Stimulated activated CD4-positive, alpha-beta T cell treated with anti-CD3 and anti-CD28 coated beads, TNF-alpha, amount 100 ng/mL, for 48 hours (primary cell): ENCODE measurements at places on chromosomes 12 and 14.
A peak's percentile ranks its signal among the peaks of the same experiment; 100 is the strongest.

GRCh38 chr12:1890810-1891209 is 27.6 kb downstream of the CACNA2D4 start:
- DNase-seq = no peak

DNA sequence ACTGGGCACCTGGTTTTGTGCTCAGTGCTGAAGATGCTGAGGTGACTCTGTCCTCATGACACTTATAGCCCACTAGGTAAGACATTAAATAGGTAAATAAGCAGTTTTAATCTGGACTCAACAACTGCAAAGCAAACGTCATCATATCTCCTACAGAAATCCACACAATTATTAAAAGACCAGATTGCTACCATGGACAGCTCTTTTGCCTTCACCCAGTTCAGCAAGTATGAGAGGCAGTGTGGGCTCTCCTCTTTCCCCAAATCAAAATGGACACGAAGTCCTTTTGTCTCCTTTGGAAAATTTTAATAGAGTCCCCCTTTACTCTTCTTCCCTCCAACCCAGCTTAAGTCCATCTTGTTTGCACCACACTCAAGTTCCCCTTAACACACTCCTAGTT is 171.1 kb downstream of the RPAP3 start:
- no peak for DNase-seq

DNA sequence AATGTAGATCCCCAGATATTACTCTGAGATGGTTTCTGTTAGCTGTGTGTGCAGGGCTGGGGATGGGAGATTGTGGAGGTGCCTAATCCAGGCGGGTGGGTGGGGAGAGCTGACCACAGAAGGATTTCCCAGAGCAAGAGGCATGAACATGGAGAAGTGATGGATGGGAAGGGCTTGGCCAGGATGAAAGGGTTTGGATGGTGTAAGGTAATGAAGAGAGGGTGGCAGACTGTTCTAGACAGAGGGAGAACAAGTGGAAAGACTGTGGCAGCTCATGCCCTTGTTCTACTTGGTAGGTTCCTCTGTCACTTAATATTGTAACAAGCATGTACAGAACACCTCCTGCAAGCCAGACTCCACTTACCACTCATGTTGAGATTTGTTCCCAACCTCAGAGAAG is 187.8 kb downstream of the NPAS3 start:
- DNase-seq = no peak

DNA sequence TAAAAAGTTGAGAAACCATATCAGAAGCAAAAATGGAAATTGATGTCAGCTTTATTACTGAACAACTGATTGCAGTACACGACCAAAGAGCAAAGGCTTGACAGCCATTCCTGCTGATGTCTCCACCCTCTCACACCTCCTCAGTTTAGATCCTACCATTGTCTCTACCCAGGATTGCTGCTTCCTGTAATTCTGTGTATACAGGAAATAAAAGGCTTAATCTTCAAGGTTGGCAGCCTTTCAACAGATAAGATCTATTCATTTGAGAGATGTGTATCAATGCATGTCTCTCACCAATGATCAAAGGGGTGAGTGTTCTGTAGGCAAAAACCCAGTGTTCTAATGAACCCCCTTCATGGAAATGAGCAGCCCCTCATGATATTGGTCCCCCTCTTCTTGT is 27.0 kb downstream of the SLCO1C1 start:
- no peak for DNase-seq

- no peak for DNase-seq
Observed at GRCh38 chr14:100530270-100531072, 56.7 kb downstream of the BEGAIN start.

- DNase-seq = no peak
Observed at GRCh38 chr12:45273717-45274271, 57.9 kb downstream of the ANO6 start.

DNA sequence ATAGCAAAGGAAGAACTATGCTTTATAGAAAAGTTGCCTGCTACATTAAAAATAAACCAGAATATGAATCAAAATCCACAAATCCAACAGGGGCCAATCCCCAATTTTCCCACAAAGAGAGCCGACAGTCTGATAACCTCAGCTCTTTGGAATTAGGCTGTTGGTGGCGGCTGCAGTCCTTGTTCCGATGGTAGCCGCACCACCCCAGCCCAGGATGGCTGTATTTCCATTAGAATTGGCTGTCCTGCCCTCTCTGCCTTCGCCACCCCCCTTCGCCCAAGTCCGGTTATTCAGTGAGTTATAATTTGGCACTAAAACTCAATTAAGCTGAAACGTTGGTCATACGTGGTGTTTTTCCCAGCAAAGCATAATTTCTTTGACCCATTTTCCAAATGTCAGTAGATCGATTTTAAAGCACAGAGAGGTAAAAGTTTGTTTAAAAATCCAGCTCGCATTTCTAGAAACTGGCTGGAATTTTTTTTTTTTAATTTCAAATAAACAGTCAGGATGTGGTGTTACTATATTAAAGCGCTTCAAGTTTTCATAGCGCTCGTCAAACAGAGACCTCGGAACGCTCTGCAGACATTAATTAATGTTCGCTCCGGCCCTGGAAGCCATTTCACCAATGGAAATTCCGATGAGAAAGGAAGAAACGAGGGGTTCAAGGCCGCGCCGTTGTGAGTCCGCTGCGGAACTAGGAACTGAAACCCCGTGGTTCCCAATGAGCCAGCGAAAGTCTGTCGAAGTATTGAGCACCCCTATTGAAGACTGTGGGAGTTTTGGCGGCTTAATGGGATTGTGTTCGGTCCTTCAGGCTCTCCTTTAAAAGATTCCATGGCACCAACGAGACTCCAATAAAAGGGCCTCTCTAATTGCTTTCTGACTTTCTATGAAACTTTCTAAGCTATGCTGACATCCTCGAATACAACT is 104.8 kb upstream of the DIO3 start:
- DNase-seq = no peak

DNA sequence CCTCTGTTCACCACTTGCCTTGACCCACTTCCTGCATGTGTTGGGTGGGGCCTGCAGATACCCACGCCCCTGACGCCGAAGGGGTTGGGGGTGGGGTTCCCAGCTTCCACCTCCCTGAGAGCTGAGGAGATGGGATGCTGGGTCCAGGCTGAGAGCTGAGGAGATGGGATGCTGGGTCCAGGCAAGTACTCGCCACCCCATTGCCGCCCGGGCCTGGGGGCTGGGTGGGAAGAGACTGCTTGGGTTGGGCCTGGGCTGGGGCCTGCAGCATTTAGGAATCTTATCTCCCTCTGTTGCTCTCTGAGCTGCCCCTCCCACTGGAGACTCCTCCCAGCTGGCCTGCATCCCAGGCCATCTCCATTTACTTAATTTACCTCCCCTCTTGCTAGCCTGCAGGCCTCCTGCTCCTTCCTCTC is 17.4 kb downstream of the TEAD4 start:
- no peak for DNase-seq

DNA sequence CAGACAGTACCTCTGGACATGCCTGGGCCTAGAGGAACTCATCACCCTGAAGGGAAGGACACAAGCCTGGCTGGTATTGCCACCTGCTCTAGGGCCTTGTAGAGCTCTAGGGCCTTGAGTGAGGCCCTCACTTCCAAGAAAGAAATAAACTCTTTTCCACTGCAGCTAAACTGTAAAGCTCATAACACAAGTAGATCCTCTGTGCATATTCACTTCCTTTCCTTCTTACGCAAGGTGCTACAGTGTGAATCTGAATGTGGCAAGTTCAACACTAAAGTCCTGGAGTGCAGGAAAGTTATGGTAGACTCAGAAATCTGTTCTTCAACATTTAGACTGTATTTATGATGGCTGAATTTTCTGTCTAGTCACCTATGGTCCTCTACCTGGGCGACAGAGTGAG is 14.5 kb downstream of the RNASE3 start:
- DNase-seq = no peak

- no peak for DNase-seq
Observed at GRCh38 chr12:20099395-20100183, 268.7 kb upstream of the PDE3A start.

- DNase-seq = no peak
Observed at GRCh38 chr12:56413392-56413791, 35.8 kb downstream of the TIMELESS start.

GRCh38 chr12:13075118-13075480 is 28.4 kb downstream of the GSG1 start:
- no peak for DNase-seq

GRCh38 chr12:1863823-1864222 is 43.5 kb downstream of the LRTM2 start:
- DNase-seq = no peak

- DNase-seq = no peak
Observed at GRCh38 chr12:131102991-131103668, 149.4 kb downstream of the ADGRD1 start.

DNA sequence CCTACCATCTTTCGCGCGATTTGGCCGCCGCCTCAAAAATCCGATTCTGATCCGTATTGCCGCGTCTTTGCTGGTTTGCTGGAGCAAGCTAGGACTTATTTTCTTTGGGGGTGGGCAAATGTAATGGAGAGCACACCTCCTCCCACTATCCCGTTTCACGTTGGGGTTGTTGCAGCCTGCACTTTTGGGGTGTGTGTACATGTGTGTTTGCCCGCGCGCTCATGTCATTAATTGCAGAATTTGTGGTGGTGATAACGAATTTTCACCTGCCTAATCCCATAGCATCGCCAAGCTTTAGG is 657 bp downstream of the METAP2 start:
- DNase-seq = no peak

GRCh38 chr12:89932954-89933353 is 224.3 kb upstream of the ATP2B1 start:
- no peak for DNase-seq

DNA sequence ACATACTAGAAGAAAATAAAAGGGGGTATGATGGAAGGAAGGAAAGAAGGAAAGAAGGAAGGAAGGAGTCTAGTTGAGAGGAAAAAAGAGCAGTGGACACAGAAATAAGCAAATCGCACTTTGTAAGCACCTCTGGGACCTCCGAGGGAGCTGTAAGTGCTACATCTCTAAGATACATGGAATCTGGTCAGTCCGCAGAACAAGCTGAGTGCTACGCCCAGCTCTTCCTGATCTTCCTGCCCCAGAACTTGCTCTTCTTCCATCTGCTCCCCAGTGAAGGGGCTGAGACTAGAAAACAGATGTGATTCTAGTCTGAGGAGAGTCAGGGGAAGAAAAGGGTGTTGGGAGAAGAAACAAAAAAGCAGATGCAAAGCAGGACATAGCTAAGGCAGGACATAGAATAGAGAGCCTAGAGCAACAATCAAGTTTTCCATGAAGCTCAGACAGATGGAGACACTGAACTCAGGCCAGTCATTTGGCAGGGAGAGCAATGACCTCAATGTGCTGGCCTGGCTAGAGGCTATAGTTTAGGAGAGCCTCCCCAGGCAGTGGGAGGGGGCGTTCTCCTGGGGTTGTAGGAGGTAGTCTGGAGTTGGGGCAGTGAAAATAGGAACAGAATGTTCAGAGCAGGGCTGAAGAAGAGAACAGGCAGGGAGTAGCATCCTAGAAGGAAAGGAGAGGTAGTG is 1.7 kb upstream of the MFAP5 start:
- no peak for DNase-seq

DNA sequence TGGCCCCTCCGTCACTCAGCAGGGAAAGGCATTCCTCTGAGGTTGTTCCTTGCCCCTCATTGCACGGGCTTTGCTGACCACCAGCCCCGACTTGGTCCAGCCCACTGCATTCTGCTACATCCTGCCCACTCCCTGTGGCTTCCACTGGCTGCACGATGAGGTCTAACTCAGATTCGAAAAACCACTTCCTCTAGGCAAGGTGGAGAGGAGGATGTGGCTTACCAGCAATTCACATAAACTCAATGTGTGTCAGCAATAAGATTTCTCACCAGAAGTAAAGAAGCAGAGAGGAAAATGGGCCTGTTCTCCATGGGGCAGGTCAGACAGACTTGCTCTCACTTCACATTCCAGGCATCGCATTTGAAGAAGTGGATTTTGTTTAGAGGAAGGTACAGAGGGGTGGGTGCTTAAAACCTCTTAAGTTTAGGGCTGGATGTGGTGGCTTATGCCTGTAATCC is 14.7 kb downstream of the GPR68 start:
- DNase-seq = no peak

DNA sequence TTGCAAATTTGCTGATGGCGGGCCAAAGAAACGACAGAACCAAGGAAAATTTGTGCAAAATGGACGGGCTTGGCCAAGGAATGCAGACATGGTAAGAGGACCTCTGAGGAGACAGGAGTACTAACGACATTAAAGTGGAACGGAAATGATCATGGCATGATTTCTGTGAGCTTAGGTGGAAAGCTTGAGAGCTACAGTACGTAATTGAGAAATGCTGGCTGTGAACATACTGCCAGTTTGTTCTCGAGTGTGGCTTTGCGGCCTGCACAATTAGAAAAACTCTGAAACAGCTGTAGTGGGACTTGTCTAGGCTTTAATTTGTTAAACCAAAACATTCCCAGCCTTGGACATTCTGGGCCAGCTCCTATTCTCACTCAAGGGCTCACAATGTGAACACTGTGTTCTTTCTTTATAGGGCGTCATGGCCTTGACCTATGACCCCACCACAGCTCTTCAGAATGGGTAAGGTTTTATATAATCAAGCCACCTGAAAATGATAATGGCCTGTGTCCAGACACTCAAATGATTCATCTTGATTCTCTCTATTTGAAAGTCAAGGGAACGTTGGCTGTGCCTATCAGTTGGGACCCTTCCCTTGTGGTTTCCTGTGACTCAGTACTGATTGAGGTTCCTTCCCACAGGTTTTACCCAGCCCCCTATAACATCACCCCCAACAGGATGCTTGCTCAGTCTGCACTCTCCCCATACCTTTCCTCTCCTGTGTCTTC is 48.5 kb downstream of the BAZ2A start:
- DNase-seq = no peak

- no peak for DNase-seq
Observed at GRCh38 chr12:1873531-1874510, 44.6 kb downstream of the CACNA2D4 start.

DNA sequence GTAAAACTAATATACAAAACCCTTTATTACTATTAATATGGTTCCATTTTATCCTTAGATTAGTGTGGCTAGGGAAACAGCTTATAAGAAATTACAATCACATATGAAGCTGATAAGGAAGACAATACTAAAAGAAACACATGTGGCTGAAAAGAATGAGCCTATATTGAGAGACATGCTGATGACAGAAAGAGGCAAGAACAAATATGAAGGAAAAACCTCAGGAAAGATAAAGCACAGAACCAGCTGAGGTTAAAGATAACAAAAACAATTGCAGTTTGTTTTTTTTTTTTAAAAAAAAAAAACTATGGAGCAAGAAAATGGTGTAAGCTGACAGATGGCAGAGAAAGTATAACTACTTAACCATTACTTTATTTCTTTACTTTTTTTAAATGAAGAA is 69.2 kb upstream of the OSBPL8 start:
- DNase-seq = no peak

- no peak for DNase-seq
Observed at GRCh38 chr12:133058203-133059113, 21.1 kb downstream of the ZNF84 start.

GRCh38 chr12:77916276-77916675 is 85.6 kb downstream of the NAV3 start:
- DNase-seq = no peak

DNA sequence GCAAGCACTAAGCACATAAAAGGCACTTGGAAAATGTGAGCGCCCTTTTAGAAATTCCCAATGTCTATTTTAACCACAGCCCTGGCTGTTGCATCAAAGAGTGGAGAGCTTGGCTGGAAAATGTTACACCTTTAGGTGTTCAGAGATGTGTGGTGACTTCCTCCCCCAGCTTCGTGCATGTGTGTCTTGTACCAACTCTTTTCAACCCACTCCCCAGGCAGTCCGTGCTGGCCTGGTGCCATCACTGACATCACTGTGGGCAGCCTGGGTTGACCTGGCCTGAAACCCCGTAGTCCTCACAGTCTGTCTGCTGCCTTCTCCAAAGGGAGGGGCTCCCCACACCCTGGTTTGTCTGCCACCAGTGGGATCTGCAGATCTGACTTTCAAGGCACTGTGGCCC is 101.8 kb downstream of the SCARB1 start:
- DNase-seq = peak; percentile 34

GRCh38 chr14:41973178-41973577 is 366.5 kb downstream of the LRFN5 start:
- no peak for DNase-seq
